Stimulated activated CD4-positive, alpha-beta T cell treated with anti-CD3 and anti-CD28 coated beads, Interleukin-2, amount 100 ng/mL, for 24 hours (primary cell): ENCODE measurements at places on chromosomes 2 and 18.

GRCh38 chr2:8009010-8009597 is 672.8 kb upstream of the ID2 start:
- DNase-seq = no peak

DNA sequence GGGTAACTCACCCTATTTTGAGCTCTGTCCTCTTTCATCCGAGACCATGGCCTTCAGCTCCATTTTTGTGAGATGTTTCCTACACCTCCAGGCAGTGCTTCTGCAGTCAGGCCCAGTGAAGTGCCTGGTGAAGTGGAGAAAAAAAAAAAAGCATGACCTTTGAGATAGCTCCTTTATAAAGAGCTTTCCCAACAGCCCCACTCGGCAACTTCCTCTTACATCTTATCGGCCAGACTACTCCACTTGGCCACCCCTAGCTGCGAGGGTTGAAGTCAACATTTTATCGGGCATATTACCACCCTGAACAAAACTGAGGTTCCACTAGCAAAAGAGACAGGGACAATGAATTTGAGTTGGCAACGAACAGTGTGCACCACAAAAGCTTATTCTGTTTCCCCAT is 124.8 kb upstream of the RNF152 start:
- DNase-seq = no peak

DNA sequence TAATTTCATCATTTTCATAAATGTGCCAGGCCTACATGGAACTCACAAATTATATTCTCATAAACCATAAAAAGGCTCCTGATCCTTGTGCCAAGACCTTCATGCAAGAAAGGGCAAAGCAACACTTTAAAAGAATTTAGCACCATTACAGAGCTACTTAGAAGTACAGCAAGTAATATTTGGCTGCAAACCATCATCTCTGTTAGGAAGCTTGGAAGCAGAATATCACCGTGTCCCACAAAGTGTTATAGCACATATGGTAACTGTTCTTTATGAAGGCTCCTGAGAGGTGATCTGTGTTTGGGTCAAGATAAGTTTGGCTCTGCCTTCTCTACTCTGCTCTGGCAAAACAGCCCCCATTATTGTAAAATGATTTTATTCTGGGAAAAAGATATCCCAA is 59.7 kb upstream of the KCNJ3 start:
- DNase-seq = no peak

DNA sequence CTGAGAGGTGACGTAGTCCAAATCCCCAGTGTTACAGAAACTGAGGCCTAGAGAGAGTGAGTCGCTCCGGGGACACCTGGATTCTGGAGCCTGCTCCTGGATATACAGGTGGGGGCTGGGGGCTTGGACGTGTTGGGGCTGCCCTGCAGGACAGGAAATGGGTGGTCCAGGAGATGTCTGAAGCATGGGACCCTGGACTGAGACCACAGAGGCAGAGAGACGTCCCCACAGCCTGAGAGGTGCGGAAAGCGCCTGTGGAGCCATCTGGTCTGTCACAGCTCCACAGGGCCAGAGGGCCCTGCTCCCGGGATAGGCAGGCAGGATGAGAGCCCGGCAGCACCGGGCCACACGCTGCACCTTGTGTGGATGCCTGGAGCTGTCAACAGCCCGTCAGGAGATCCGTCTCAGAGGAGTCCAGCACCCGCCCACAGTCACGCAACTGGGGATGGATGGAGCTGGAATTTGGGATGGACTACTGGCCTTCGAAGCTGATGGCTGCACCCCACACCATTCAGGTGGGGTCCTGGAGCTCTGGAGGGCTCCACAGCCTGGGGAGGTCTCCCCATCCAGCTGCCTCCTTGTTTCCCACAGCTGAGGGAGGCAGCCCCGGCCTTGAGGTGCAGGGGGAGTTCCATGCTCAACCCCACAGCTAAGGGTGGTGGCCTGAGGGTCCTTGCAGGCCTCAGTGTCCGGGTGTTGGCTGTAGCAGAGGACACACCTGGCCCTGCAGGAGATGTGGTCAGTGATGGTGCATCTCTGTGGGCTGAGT is 303.0 kb downstream of the NDUFA10 start:
- no peak for DNase-seq

- no peak for DNase-seq
These were observed 357.9 kb downstream of the THSD7B start for GRCh38 chr2:137123226-137123625.

DNA sequence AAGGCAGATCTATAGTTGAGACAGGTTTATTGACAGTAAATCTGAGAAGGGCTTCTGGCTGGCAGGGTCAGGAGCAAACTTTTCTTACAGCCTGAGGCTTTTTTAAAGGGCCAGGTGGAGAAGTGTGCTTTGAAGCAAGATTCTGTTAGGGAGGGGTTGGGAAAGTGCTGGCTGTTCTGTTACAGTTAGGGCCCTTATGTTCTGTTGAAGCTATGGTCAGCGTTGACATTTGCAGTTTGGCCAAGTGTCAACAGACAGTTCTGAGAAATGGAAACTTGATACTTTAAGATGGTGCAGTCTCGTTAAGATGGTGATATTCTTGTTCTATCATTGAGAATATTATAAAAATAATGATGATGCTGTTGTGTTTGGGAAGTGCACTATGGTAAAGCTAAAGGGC is 154.2 kb downstream of the RDH14 start:
- DNase-seq = no peak

DNA sequence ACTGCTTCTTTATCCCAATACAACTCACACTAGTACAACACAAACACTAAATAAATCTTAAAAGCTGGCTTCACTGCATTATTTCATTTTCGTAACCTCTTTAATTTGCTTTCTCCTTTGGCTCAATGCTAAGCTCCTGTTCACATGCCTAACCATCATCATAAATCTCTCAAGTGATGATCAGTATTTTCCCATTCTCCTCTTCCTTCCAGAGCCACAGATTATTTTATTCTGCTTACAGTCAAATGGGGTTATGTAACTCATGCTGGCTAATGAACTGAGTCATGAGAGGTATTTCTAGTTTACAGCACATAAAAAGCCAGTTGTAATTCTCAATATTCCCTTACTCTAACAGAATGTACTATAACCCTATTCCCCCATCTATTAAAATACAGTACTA is 350.4 kb upstream of the ZC3H15 start:
- no peak for DNase-seq

DNA sequence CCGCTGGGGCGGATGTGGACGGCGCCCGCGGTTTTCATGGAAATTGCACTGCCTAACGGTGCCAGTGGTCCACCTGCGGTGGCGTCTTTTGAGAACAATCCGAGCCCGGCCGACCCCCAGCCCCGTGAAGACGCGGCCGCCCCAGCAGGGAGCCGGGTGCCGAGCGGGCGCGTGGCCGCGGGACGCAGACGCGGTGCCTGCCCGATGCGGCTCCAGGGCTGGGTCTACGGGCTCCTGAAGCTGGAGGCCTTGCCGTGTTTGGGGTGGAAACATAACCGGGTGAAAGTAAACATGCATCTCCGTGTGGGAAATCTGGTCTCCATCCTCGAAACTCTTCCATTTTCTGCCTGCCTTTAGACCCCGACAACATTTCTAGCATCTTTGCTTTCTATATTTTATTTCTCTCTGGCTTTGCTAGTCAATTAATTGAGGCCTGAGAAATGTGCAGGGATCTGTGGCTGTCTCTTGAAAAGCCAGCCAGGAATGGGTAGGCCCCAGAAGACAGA is 572 bp downstream of the INPP4A start:
- DNase-seq = peak; percentile 43

- DNase-seq = no peak
These were observed 101.0 kb upstream of the RND3 start for GRCh38 chr2:150588506-150588870.

GRCh38 chr2:222318712-222319585 is 20.2 kb upstream of the PAX3 start:
- DNase-seq = no peak

DNA sequence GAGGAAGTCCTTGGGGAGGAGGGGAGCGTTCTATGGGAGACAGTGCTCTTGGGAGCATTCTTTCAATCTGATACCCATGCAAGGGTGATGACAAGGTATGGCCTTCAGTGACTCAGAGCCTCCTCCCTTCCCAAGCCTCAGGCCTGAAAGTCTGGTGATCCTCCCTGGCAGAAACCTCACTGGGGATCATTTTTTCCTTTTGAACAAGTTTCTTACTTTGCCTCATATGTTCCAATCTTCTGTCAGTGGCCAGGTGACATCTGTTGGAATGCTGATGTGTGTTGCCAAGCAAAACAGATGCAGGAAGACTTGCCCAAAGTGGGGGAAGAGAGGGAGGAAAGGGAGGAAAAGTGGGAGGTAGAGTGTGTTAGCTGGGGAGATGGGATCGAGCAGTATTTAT is 224.8 kb downstream of the NEDD4L start:
- no peak for DNase-seq
